SK-N-MC (cell line): ENCODE measurements at places on chromosomes 1 and 21.

GRCh38 chr1:9852410-9853248 is 28.9 kb upstream of the CLSTN1 start:
- peak; percentile 73 for DNase-seq

- no peak for DNase-seq
Measured at GRCh38 chr1:30242722-30243457, 480.5 kb downstream of the MATN1 start.

GRCh38 chr21:17527240-17527639 is 14.4 kb downstream of the CXADR start:
- DNase-seq: no peak

- DNase-seq: no peak
Measured at GRCh38 chr1:92587445-92587844, 100.7 kb upstream of the GFI1 start.

DNA sequence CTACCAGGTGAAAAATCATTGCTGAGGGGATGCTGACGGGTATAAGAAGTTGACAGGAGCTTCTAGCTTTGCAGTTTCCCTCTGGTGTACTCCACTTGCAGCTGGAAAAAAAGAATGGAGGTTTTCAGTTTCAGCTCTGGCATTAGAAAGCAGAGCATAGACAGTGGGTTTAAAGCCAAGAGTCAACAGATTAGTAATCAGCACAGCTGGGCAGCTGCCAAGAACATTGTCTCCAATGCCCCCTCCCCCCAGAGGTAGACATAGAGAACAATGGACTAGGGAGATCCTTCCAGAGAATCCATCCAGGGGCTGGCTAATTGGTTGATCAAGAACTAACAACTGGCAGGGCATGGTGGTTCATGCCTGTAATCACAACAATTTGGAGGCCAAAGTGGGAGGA is 10.1 kb upstream of the ZBTB8B start:
- no peak for DNase-seq
